ENCODE measurements at places on chromosomes 1 and 21.

GRCh38 chr1:192477630-192478029 lies 97.9 kb upstream of the RGS1 start:
- no peak for DNase-seq

GRCh38 chr1:228992907-228993535 lies 257.7 kb downstream of the RHOU start:
- DNase-seq: no peak

DNA sequence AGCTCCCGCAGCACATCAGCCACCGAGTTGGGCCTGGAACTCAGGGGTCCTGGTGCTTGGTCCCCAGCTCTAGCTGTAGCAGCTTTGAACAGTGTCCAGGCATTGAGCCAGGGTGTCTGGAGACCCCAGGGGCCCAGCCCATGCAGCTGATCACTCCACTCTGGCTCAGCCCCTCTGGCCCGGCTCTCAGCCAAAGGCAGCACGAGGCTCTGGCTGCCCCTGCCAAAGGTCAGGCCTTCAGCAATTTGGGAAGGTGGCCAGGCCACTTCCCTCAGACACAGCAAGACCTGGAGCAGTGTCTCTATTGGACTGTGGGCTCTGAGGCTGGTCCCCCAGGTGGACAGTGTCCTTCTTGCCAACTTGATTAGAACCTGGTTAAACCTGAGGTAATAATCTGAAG lies 34.4 kb upstream of the RNF19B start:
- no peak for DNase-seq

DNA sequence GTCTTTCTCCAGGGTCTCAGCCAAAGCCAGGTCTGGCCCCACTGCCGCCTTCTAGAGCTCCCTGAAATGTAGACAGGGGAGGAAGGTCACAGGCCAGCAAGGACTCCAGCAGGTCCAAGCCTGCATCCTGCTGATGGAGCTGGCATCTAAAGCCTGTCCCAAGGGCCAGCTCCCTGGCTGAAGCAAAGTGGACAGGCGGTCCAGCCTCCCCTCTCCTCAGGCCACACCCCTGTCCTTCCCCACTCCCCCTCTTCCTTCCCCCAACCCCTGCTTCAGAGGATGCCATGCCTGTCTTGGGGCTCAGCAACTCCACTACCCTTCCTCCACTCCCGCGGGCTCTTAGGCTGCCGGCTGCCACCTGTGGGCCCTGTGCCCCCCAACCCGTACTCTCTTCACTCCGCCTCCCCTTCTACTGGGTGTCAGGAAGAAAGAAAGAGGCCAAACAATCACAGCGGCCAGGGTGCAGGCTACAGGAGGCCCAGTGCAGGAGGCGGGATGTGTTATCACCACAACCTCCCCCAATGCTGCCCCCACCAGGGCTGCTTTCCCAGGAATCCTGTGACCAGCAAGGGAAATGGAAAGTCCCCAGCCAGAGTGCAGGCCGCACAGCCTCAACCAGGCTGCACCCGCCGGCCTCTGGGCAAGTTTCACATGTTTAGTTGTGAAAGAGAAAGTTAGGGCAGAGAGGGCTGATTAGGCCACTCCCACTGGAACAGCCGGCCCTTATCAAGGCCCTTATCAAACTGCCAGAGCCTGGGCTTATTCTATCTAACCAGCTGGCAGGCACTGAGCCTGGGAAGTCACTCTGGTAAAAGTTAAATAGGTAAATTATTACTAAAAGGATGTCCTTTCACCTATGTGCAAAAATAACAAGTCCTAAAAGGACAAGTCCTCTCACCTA lies 34.1 kb downstream of the ACOT7 start:
- DNase-seq: peak; percentile 79
